ENCODE measurements at places on chromosomes 2 and 18.

GRCh38 chr2:3423492-3424170, 44.1 kb downstream of the TRAPPC12 start:
- DNase-seq = peak; percentile 9

GRCh38 chr18:28065031-28065792, 111.7 kb downstream of the CDH2 start:
- peak; percentile 78 for DNase-seq

- no peak for DNase-seq
These were observed 122.5 kb downstream of the PRPF40A start for GRCh38 chr2:152594792-152595191.

DNA sequence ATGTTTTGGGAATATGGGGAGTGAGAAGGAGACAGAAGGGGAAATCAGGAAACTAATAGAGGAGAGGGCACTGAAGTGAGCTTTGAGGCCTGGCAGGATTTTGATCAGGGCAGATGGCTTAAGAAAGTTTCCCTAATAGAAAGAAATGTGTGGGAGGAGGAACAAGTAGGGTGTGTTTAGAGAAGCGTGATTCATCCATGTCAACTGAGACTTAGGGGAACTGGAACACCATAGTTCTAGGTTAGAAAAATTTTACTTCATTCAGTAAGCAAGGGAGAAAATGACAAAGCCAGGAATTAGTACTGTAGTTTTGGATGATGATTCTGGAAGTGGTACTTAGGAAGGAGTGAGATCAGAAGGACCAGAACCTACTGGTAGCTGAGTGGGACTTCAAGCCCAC, 296.0 kb downstream of the PLCL1 start:
- DNase-seq = no peak

GRCh38 chr18:6878556-6879297, 149.2 kb downstream of the ARHGAP28 start:
- no peak for DNase-seq

- DNase-seq = no peak
These were observed 181.7 kb upstream of the TPO start for GRCh38 chr2:1231466-1232063.

- no peak for DNase-seq
These were observed 81.9 kb upstream of the CHRNA1 start for GRCh38 chr2:174846218-174846617.

DNA sequence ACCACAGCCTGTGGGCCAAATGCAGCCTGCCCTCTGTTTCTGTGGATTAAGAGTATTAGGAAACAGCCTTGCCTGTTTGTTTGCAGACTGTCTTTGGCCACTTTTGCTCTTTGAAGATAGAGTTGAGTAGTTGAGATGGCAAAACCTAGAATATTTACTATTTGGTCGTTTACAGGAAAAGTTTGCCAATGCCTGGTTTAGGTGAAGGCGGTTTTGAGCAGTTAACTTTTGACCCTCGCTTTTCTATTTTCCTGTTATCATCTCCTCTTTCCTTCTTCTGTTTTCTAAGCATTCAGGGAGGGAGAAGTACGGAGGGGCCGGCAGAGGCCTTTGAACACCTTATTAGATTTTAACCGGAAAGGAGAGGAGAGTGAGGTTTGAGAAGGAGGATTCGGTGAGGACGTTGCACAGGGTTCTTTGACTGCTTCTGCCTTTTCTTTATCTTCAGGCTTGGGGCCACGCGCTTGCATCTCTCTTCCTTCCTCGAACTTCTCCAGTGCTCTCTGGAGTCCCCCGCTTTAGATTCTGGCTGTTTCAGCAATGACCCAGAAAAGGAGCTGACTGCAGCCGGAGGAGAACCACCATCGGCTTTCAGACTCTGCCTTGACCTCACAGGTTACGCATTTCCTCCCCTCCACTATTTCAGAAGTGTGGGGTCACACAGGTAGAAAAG, 39.2 kb downstream of the IL1R2 start:
- DNase-seq = no peak

DNA sequence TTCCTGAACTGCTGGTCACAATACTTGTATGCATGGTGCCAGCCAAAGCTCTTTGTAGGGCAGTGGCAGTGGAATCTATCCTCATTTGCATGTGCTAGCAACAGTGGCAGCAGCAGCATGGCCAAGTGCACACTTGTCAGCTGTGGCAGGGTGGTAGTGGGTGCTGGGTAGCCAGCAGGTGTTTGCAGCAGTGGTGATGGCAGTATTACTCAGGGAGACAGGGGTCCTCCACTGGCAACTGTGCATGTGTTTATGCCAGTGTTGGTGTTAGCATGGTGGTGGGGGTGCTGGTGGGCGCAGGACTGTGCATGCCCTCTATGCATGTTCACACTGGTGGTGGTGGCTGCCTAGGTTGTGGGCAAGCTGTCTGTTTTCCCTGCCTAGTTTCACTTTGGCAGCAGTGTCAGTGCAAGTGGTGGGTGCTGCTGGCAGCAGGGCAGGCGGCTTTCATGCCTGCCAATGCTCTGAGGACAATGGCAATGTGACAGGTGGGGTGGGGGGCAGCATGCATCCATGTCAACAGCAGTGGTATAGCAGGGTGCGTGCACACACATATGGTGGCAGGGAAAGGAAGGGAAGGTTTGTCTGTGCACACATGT, 41.2 kb downstream of the GALNT13 start:
- DNase-seq = no peak

DNA sequence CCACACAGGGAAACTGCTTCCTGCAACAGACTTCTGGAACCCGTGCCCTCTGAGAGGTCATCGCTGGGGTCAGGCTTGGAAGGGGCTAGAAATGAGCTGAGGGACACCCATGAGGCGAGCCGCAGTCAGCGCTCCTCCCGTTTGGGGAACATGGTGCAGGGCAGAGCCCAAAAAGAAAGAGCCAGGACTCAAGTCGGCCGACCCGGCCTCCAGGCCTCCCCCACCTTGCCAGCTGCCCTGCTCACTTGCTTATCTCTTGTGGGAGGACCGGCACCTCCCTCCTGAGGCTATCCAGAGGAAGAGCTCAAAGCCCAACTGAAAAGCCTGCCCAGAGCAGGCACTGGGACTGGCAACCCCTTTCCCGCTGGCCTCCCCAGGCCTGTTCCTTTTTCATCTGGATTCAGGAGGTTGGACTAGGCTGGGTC, 43.6 kb downstream of the SCTR start:
- no peak for DNase-seq

- DNase-seq = no peak
These were observed 126.8 kb upstream of the SERPINE2 start for GRCh38 chr2:224165901-224166319.

GRCh38 chr2:138209009-138209408, 244.7 kb downstream of the HNMT start:
- DNase-seq = no peak

GRCh38 chr2:16261071-16261470, 320.7 kb downstream of the MYCN start:
- DNase-seq = no peak

DNA sequence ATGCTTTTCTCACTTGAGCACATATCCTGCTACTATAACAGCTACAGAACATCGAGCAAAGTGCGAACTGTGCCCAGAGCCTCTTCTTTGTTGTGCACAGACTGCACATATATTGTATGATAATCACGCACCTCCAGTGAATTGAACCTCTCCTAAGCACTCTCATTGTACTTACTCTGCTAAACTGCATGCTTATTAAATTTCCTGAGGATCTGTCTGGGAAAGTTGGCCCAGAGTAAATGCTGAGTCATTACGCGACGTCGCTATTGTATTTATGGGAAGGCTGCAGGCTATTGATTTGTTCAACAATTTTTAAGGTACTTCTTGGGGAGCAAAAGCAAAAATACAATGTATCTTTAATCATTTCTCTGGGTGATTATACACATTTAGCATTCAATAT, 399.6 kb upstream of the DSEL start:
- DNase-seq = no peak

- DNase-seq = no peak
These were observed 65.5 kb downstream of the FBXO15 start for GRCh38 chr18:74081966-74082741.

- no peak for DNase-seq
These were observed 121.8 kb downstream of the CERS6 start for GRCh38 chr2:168577885-168578284.

DNA sequence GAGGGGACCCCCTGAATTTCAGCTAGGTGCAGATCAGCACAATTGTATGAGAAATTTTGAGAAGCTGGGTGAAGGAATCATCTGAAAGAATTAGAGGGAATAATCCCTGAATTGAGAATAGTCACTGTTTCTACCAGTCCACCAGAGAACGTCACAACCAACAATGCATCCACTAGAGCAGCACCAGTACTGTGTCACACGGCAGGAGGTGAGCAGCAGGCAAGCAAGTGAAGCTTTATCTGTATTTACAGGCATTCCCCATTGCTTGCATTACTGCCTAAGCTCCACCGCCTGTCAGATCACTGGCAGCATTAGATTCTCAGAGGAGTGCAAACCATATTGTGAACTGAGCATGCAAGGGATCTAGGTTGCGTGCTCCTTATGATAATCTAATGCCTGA, 40.7 kb downstream of the GDF7 start:
- DNase-seq = no peak

DNA sequence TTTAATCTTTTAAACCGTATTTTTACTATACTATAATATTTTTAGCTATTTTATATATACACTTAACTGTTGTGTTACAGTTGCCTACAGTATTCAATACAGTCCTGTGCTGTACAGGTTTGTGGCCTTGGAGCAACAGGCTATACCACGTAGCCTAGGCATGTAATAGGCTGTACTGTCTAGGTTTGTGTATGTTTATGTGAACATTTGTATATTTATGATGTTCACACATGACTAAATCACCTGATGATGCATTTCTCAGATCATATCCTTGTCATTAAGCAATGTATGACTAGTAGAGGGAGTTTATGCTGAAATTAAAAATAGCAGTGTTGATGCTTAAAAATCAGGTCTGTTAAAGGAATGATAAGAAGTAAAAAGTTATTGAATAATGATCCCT, 92.3 kb upstream of the RANBP2 start:
- no peak for DNase-seq

GRCh38 chr18:14124689-14125088, 7.5 kb downstream of the ZNF519 start:
- DNase-seq = no peak

DNA sequence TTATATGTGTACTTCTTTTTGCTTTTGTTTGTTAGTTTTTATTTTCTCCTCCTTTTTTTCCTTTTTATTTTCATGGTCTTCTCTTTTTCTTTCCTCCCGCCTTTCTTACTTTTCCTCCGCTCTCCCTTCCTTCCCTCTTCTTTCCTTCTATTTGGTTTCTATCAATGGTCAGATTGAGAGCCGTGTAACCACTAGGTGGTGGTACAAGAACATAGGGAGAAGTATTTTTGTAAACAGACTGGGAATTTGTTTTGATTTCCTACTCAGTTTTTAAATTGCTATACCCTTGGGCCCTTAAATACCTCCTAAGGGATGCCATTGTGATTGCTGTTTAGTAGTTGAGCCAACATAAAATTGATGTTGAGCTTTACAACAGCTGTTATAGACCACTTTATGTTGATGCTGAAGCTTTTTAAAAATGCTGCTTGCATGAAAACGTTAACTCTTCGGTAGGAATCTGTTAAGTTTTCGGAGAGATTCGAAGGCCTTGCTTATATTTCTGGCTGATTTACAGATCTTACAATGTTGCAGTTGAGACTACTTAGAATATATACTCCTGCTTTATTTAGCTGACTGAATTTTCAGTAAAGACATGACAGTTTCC, 124.2 kb downstream of the UBE2E3 start:
- DNase-seq = no peak

DNA sequence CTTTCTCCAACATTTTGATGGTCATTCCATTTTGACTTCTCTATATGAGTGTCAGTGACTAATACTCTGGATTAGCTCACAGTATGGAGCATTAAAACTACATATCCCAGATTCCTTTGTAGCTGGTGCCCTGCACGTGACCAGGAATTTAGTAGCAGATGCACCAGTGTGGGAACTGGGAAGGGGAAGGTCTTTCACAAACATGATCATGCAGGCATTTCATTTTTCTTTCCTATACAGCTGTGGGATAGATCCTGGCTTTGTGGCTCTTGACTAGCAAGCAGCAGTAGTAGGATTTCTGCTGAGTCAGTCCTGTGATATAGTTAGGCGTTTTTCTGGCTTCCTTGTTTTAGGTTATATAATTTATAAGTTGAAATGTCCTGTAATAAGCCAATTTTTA, 971.0 kb upstream of the CDH2 start:
- DNase-seq = no peak

- DNase-seq = no peak
These were observed 31.1 kb upstream of the FAM237A start for GRCh38 chr2:206611191-206611590.

DNA sequence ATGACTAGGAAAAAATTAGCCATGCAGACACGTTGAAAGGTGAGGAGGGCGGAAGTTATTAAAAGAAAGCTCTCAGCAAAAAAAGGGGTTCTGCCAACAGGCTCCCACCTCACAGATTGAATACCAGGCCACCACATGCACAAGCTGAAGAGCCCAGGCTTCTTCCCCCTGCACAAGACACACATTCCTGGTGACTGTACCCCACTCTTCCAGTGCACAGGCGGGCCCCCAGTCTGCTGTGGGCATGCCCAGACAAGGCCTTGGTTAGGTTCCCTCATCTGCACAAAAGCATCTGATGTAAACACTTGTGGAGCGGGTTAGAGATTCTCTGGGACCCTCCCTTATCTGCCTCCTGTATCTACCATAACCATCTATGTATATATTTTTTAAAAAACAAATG, 81.7 kb downstream of the AGPS start:
- no peak for DNase-seq
